ENCODE measurements at places on chromosomes 12 and 14.

- DNase-seq, result no peak
Measured at GRCh38 chr14:32313844-32314376, 15.2 kb upstream of the AKAP6 start.

- no peak for DNase-seq
Measured at GRCh38 chr14:74525361-74525851, 31.8 kb downstream of the ISCA2 start.

DNA sequence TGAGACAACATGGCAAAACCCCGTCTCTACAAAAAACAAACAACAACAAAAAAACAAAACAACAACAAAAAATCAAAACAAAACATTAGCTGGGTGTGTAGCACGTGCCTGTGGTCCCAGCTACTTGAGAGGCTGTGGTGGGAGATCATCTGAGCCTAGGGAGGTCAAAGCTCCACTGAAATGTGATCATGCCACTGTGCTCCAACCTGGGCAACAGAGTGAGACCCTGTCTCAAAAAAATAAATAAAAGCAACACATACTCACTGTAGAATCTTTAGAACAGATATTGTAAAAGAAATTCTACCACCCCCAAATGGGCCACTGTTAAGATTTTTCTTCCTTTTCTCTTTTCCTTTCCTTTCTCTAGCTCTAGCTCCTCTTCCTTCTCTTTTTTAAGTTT, 26.3 kb downstream of the SLC38A1 start:
- DNase-seq, result no peak

GRCh38 chr12:65269603-65270002, 8.9 kb upstream of the MSRB3 start:
- no peak for DNase-seq

DNA sequence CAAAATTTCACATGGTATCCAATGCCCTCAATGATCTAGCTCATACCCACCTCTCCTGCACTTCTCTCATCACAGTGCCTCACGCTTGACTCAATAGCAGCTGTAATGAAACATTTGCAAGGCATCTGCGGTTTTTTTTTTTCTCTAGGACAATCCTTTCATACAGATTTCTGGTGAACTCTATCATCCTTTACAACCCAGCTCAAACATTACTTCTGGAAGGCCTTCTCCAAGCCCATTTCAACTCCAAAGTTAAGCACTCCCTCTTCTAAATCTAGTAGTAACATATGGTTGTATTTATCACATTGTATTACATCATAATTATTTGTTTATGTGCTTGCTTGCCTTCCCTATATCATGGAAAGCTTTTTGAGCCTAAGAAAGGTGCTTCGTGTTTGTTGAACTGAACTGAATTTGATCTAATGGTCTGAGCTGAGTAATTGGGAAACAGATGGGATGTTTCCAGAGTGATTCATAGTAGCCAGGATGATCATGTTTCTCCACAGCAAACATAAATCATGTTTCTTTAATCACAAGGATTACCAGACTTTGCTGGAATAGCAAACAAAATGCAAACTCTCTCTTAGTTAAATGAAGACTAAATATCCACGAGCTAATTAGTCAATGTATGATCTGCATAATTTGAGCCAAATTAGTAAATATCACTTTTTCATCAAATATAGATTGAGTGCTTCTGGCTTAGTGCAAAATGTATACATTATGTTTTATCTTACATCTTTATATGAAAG, 14.3 kb downstream of the CFL2 start:
- DNase-seq, result no peak

- no peak for DNase-seq
Measured at GRCh38 chr12:102980350-102980749, 22.9 kb downstream of the ASCL1 start.

- no peak for DNase-seq
Measured at GRCh38 chr12:27814411-27814810, 34.4 kb upstream of the MANSC4 start.

DNA sequence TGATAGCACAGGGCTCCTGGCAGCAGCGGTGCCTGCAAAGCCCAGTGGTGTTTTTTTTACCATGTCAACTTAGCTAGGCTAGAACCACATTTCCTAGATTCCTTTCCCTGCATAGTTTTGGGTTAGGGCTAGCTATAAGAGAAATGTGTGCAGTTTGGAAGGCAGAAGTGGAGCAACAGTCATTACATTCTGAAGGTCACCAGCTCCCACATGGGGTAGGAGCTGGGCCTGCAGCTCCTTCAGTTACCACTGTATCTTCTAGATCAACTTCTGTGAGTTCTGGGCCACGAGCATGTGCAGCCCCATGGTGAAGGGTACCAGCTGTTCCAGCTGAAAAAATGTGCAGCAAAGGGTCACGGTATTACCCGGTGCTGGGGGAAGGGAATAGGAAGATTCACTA, 2.3 kb upstream of the SLC25A3 start:
- no peak for DNase-seq

- DNase-seq, result no peak
Measured at GRCh38 chr12:67910360-67911274, 78.6 kb upstream of the IFNG-AS1 start.

- no peak for DNase-seq
Measured at GRCh38 chr12:58148405-58148804, 207.0 kb downstream of the ATP23 start.

Measured in immature natural killer cell (primary cell).